ENCODE measurements at places on chromosomes 4 and X.

GRCh38 chr4:40199999-40200874, 3.4 kb downstream of the RHOH start:
- peak; percentile 40 for DNase-seq

GRCh38 chr4:6788123-6788522, 5.6 kb downstream of the KIAA0232 start:
- DNase-seq = no peak

GRCh38 chrX:42818151-42818921, 40.4 kb upstream of the PPP1R2C start:
- no peak for DNase-seq

DNA sequence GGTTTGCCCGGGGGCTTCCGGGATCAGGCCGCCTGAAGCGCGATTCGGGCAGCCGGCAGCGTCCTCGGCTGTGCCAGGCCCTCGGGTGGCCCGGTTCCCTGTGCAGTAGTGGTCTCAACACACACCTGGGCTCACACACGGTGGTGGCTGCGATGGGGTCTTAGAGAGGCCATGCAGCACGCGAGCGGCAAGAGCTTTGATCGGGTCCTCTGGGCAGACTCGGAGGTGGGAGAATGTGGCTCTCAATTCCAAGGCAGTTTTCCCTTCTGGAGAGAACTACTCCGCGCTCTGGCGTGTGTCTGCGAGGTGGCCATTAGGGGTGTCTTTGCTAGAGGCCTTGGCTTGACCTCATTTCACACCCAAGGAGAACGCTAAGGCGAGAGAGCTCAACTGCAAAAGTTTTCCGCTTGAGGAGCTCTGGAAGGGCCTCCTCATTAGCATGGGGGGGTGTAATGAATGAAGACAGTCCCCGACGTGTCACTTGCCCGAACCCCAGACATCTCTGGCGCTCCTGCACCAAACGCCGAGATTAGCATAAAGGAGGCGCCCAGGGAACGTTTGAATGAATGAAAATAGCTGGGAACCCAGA, 771 bp upstream of the RBPJ start:
- peak; percentile 76 for DNase-seq

- DNase-seq = no peak
These were observed 449.6 kb downstream of the GLUD2 start for GRCh38 chrX:121496966-121497365.

DNA sequence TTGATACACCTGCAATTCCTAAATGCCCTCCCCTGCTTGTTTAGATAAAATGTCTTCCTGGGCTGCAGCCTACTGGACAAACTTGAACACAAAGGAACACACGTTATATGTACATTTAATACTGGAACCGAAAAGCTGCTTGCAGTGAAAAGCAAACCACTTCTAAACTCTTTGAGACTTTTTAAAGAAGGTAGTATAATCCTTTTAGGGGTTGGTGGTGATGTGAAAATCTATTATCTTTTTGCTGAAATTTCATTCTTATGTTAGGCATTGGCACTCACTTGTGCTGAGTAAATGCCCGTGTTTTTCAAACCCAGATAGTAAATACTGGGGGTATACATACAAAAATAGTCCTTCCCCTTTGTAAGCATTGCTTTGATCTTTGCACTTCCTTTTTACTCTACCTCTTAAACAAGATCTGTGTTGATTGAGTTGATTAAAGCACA, 2.2 kb downstream of the NFKB1 start:
- DNase-seq = no peak

DNA sequence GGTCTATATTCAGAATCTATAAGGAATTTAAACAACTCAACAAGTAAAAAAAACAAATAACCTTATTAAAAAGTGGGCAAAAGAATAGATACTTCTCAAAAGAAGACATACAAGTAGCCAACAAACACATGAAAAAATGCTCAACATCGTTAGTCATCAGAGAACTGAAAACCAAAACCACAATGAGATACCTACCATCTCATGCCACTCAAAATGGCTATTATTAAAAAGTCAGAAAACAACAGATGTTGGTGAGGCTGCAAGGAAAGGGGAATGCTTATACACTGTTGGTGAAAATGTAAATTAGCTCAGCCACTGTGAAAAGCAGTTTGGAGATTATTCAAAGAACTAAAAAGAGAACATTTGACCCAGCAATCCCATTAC, 201.6 kb downstream of the QDPR start:
- no peak for DNase-seq

DNA sequence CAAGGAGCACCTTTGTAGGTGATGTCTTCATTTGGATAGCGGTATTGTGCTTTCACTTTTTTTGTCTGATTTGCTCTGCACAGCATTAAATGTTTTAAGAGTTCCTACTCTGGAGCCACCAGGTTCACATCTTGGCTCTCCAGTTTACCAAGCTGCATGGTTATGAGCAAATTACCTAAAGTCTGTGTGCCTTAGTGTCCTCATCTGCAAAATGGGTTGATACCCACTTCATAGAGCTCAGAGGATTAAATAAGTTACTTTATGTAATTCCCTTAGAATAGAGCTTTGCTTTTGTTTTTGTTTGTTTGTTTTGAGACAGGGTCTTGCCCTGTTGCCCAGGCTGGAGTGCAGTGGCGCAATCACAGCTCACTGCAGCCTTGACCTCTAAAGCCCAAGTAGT, 58.2 kb downstream of the UBE2K start:
- DNase-seq = no peak

DNA sequence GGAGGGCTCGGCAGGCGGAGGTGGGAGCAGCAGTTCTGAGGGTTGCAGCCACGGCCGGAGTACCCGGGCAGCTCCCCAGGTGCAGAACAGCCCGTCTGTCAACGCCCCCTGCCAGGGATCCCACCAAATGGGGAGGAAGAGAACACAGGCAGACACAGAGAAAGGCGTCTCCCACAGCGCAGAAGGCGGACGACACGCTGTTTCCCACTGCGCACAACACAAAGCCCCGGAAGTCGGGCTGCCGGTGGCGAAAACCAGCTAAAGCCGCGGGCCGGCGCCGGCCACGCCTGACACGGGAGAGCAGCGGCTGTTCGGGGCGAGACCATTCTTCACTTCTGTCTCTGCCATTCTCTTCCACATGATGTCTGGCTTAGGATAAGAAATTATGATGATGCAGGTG, 31.6 kb downstream of the CTBP1 start:
- DNase-seq = no peak

GRCh38 chrX:3807906-3808305, 94.5 kb upstream of the PRKX start:
- no peak for DNase-seq

DNA sequence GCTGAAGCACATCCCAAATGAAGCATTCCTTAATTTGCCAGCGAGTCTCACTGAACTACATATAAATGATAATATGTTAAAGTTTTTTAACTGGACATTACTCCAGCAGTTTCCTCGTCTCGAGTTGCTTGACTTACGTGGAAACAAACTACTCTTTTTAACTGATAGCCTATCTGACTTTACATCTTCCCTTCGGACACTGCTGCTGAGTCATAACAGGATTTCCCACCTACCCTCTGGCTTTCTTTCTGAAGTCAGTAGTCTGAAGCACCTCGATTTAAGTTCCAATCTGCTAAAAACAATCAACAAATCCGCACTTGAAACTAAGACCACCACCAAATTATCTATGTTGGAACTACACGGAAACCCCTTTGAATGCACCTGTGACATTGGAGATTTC, 14.6 kb downstream of the TLR8 start:
- DNase-seq = no peak

DNA sequence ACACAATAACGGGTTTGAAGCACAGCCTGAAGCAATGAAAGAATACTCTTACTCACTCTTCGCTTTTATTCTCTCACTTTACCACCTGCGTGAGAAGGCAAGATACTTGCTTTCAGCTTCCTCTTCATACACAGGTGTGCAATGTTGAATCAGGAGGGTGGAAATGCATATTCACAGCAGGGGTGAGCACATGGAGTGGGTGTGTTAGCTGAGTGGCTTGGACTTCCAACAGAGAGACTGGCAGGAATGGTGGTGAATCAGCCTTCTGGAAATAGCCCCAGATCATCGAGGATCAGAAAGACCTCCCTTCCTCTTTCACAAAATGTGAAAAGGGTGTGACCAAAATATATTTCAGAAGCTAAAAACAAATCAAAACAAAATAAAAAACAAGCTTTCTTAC, 521.2 kb downstream of the STIM2 start:
- DNase-seq = no peak

Data from GM13976 (cell line).